Esophagus squamous epithelium (tissue), 5 donors: ENCODE measurements at places on chromosomes 11 and 22. TPM values are rescaled to one million over a fixed set of nuclear protein-coding genes. Genes with fewer than 3 reads are reported as not detected.

Gene OR10A2
- total RNA-seq = not detected

Gene OR52I2
- total RNA-seq = not detected

GRCh38 chr11:130211144-130211543 is 51.6 kb downstream of the ST14 start:
- no peak for DNase-seq

- DNase-seq = no peak
Measured at GRCh38 chr11:78319453-78319955, 98.1 kb downstream of the GAB2 start.

GRCh38 chr11:7927635-7928034 is 3.4 kb downstream of the OR10A6 start:
- no peak for DNase-seq
